Activated T-helper 1 cell treated with anti-CD3 and anti-CD28 coated beads, Interleukin-2, amount 50 U/mL, for 16 hours (primary cell): ENCODE measurements at places on chromosomes 7 and 10.

GRCh38 chr7:105910172-105910571 lies 33.8 kb upstream of the ATXN7L1 start:
- no peak for DNase-seq

DNA sequence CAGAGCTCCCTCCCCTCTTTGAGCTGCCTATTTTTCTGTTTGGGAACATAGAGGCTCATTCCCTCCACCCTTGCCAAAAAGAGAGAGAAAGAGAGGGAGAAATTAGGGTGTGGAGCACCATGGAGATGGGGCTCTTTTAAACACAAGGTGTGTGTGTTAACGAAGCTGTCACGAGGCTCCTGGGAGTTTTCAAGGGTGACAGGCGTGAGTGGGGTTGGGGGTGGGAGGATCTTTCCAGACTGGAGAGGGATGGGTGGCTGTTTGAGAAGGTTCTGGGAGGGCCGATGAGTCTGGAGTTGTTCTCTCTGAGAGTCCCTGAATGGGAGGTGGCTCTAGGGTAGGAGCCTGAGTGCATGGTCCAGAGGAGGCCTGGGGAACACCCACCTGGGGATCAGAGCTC lies 45.0 kb downstream of the PALD1 start:
- no peak for DNase-seq

GRCh38 chr7:121160150-121161008 lies 168.4 kb upstream of the WNT16 start:
- no peak for DNase-seq

GRCh38 chr10:93570383-93570782 lies 3.9 kb downstream of the FFAR4 start:
- DNase-seq, result no peak

DNA sequence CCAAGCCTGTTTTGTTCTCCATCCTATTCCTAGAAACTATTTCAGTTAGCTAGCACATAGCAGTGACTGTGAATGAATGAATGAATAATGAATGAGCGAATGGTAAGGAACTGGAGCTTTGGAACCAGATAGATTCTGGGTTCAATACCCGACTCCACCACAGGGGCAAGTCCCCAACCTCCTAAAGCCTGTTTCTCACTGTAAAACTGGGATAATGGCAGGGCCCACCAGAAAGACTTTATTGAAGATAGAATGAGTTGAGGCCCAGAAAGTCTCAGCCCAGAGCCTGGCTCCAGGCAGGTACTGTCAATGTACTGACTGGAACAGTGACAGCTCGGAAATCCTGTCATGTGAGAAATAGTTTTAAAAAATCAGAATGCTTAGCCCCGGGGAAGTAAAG lies 1.1 kb upstream of the CDH23 start:
- DNase-seq, result no peak

- no peak for DNase-seq
Observed at GRCh38 chr7:37927773-37928444, 7.5 kb downstream of the EPDR1 start.

DNA sequence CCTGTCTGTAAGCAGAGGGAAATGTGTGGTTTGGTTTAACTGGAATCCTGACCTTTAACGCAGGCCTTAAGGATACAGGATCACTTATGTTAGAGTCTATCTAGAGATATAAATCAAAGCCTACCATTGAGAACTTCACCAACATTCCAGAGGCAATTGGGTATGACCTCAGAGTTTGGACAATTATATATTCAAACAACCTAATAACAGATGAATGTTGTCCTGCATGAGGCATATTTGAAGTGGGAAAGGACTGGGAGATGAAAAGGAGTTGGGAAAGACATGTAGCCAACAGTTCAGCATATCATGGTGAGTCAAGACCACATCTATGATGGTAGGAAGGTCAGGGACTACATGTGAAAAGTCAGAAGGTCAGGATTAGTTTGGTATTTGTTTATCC lies 274.2 kb downstream of the DOCK4 start:
- no peak for DNase-seq

GRCh38 chr10:92697663-92698511 lies 8.1 kb downstream of the HHEX start:
- no peak for DNase-seq

GRCh38 chr10:122054048-122055025 lies 65.4 kb downstream of the TACC2 start:
- DNase-seq, result no peak

GRCh38 chr7:110698576-110698975 lies 392.4 kb upstream of the LRRN3 start:
- DNase-seq, result no peak

DNA sequence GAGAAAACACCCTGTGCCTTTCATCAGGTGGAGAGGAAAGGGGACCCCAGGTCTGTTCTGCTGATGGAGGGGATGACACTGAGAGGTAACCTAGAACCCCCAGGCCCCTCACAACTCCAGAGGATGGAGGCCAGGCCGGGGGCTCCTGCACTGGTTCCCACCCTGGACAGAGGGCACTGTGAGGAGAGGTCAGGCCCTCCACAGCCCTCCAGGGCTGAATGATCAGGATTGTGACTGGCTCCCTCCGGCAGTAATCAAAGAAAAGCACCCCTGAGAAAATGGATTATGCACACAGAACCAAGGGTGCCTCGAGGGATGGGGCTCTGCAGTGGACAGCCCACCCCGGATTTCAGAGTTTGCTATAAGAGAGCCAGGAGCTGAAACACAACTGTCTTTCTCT lies 502.8 kb downstream of the TCERG1L start:
- DNase-seq, result no peak

GRCh38 chr10:86077871-86078638 lies 288.5 kb downstream of the GRID1 start:
- no peak for DNase-seq

DNA sequence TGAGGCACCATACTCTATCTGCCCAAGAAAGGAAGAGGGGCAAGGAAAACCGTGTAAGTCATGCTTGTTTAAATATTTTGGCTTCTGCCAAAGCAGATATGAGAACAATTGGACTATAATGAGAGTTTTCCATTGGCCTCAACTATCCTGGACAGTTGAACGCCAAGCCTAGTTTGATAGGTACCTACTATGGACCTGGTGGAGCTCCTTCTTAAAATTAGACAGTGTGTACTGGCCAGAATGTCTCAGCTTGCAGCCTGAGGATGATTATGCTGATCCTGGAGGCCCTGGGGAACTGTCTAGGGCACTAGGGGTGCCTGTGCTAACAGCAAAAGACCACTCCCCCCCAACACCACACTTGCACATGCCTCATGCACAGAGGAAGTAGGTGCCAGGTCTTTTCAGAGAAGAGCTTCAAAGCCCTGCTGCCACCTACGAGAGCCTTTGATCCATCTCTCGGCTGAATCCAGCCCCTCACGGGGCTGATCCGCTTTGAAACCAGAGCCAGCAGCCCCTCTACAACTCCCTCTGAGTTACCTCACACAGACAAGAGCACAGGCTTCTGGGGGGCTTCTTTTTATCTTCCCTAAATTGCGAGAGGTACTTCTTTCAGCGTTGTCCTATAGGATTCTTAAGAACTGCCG lies 473.8 kb upstream of the GALNT17 start:
- no peak for DNase-seq

- DNase-seq, result no peak
Observed at GRCh38 chr7:4610768-4611467, 71.2 kb upstream of the FOXK1 start.

- DNase-seq, result no peak
Observed at GRCh38 chr7:130804220-130804619, 70.2 kb upstream of the KLF14 start.

GRCh38 chr10:7797582-7797981 lies 9.6 kb downstream of the ATP5F1C start:
- no peak for DNase-seq

DNA sequence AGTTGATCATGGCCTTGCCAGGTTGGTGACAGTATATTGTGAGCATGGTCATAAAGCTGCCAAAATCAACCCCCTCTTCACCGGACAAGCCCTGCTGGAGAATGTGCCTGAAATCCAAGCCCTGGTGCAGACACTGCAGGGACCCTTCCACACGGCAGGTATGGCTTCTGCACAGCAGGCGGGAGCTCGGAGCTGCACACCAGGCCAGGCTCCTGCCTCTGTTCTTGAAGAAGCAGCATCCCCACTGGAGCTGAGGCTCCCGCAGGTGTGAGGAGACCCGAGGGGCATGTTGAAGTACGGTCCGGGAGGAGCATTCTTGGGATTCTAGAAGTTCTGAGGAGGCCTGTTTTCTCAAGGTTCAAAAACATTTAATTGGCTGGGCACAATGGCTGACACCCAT lies 12.7 kb downstream of the DHTKD1 start:
- no peak for DNase-seq

GRCh38 chr10:11169976-11170375 lies 152.3 kb downstream of the CELF2 start:
- DNase-seq, result no peak

GRCh38 chr10:123648595-123648994 lies 17.6 kb upstream of the GPR26 start:
- no peak for DNase-seq

GRCh38 chr10:79463578-79464496 lies 18.4 kb upstream of the ZCCHC24 start:
- no peak for DNase-seq

DNA sequence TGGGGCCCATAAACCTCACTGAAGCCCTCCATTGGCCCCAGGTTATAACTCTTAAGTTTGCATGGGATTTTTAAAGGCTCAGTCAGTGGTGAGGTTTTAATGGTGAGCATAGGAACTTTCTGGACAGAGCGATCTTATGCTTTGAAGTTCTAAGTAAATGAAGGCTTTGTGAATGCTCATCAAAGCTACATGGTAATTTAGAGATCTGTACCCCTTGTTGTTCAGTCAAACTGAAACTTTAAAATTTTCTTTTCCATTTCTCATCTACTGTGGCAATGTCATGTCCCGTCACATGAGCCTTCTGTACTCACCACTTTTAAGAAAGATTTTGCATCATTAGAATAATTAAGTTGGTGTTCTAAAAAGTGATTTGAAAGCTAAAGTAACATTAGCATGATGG lies 39.9 kb downstream of the CHN2 start:
- no peak for DNase-seq

- no peak for DNase-seq
Observed at GRCh38 chr10:17123961-17124360, 5.7 kb downstream of the CUBN start.

DNA sequence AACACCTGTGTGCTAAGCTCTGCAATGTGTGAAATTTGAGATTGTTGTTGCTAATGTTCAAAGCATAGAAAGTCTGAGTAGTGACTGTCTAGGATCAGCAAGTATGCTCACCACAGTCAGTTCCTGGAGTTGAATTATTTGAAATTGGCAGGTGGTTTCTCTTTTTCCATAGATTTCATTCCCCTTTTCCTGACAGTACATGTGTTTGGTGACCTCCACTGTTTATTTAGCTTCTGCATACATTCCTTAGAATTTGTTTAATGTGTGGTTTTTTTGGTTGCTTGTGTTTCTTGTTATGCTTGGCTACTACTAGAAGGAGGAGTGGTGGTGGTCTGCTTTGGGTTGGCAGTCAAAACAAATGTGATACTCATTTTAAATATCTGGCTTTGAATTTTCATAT lies 52.3 kb downstream of the FOXP2 start:
- DNase-seq, result no peak

DNA sequence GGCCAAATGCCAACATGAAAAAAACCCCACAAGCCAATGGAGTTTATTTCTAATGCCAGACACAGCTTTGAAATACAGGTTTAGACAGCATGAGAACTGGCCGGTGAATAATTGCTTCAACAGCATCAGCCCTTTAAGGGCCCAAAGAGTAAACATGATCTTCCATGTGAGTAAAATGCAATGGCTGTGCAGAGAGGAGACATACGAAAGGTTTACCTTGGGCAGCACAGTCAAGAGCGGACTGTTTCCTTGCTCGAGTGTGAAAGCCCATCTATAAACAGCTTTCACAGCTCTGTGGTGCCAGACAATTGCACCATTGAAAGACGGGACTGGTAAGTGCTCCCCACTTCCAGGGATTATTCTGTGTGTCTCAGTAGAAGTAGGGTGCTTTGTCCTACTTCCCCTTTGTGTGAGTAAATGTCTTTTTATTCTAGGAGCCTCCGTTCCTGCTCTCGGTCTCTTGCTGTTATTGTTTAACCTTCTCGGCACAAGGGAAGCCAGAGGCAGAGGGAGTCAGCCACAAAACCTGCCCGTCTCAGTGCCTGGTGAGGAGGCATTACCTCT lies 77.8 kb upstream of the KAT6B start:
- no peak for DNase-seq

DNA sequence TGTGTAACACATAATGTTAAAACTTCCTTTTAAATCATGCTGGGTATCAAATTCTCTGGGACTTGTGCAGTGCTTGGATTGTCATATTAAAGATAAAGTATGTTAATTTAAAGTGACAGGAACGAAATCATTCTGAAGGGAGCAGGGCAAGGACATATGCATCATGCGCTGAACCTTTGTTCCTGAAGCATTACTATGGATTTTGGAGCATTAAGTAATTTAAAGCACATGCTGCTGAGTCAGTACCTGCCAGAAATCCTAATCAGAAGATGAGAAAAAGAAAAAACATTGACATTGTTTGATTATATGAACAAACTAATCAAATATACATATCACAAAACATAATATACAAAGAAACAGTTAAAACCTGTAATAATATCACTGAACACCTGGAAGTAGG lies 101.4 kb downstream of the MICU1 start:
- DNase-seq, result no peak

- no peak for DNase-seq
Observed at GRCh38 chr7:64834989-64835388, 40.8 kb downstream of the ZNF138 start.

DNA sequence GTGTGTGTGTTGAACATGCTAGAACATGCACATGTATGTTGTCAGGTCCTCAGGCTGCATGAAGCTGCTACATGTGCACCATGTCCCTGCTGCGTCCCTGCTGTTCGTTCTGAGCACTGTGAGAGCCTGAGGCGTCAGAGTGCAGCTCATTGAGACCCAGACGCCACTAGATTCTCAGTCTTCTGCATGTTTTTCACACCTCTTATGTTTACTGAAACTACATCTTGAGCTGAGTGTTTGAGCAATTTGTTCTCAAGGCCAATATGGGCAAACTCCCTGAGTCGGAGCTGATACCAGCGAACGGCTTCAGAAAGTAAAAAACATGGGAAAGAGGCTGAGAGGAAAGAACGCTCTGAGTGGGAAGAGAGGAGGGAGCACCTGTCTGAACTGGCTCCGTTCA lies 350.4 kb downstream of the PAXIP1 start:
- DNase-seq, result no peak

- DNase-seq, result no peak
Observed at GRCh38 chr10:118203461-118203860, 138.7 kb downstream of the FAM204A start.

GRCh38 chr7:98395951-98396350 lies 4.9 kb downstream of the BAIAP2L1 start:
- DNase-seq, result no peak

GRCh38 chr7:91435381-91436059 lies 171.3 kb downstream of the FZD1 start:
- DNase-seq, result no peak
